Activated T-helper 1 cell treated with anti-CD3 and anti-CD28 coated beads, Interleukin-12 subunit alpha, Interleukin-12 subunit beta, Interleukin-2, Interleukin-4 antibody, amounts not matched to agents 30 ng/mL and 10 ng/mL and 1 ng/mL, durations not matched to agents 14 hours and 24 hours and 36 hours (primary cell): ENCODE measurements at places on chromosomes 16 and 17.

GRCh38 chr16:1441391-1441829 is 2.9 kb downstream of the CCDC154 start:
- DNase-seq: no peak

DNA sequence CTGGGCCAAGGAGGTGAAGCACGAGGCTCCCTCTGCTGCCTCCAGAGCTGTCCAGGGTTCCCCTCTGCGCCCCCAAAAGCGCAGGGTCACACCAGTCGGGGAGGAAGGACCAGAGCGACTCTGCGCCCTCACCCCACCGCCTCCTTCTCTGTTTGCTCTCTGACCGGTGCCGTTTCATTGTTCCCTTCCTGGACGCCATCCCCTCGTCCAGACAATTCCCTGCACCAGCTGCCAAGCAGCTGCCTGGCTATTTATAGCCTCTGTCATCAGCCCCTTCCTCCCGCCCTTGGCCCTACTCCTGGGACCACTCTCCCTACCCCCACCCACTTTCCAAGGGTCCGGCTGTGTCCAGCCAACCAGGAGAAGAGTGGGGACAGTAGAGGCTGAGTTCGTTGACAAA is 68.8 kb upstream of the CREBBP start:
- no peak for DNase-seq

- no peak for DNase-seq
Measured at GRCh38 chr16:31298340-31298739, 38.6 kb downstream of the ITGAM start.

DNA sequence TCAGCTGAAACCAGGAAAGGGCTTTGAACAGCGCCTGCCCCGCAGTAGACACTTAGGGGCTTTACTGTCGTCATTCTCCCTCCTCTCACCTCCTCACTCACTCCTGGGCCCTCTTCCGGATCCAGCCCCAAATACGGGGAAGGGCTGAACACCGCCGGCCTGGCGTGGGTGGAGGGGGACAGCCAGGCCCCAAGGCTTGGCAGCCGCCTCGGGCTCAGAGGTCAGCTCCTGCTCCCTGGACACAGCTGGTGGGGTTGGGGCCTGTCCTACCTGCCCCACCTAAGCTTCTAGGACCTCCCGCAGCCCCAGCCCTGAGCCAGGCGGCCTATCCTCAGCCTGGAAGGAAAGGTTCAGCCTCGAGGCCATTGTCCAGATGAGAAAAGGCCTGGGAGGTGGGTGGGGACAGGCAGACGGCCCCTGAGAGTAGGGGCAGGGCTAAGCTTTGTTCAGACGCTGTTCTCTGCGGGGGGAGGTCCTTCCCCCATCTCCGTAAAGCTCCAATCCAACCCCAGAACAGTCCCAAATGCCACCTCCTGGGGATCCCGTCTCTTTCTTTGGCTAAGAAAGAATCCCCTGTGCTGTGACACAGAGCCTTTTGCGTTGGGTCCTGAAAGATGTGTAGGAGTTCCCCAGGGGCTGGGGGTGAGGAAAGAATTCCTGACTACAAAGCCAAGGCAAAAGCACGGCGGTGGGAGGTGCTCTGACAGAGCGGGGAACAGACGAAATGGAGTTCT is 881 bp upstream of the LLGL1 start:
- DNase-seq: no peak
